Head of caudate nucleus (tissue), 42 donors: ENCODE measurements at places on chromosomes 12 and 14.

- DNase-seq: no peak
Measured at GRCh38 chr12:10031321-10031720, 839 bp downstream of the CLEC9A start.

- DNase-seq: no peak
Measured at GRCh38 chr12:123142921-123143735, 7.8 kb downstream of the PITPNM2 start.

DNA sequence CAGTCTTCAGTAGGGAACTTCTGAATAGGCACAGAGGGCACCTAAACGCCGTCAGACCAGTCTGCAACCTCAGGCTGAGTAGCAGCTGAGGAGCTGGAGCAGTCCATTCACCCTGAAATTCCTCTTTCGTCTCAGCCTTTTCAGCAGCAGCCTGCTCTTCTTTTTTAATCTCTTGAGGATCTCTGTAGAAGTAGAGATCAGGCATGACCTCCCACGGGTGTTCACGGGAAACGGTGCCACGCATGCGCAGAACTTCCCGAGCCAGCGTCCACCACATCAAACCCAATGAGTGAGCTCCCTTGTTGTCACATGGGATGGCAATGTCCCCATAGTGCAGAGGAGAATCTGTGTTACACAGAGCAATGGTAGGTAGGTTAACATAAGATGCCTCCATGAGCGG lies 11.1 kb upstream of the MARK3 start:
- no peak for DNase-seq

DNA sequence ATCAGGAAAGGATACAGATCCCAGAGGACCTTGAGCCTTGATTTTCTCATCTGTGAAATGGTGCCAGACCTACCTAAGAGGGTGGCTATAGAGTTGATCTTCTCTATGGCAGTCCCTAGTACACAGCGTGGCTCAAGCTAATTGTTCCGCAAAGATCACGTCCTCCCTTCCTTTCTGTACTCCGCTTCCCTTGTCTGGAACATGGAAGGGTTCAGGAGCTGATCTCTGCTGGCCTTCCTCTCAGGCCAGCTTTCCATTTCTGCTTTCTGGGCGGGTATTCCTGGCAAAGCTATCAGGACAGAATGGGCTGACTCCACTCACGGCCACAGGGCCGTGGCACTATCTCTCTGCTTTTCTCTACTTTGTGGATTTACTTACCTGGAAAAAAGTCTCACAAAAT lies 6.5 kb downstream of the CAMKK2 start:
- no peak for DNase-seq

GRCh38 chr14:74190927-74191575 lies 48.2 kb upstream of the VSX2 start:
- peak; percentile 48 for DNase-seq

- no peak for DNase-seq
Measured at GRCh38 chr12:639988-640387, 23.3 kb downstream of the NINJ2 start.
